ENCODE measurements at places on chromosomes 13 and 19.

GRCh38 chr13:20369886-20370361, 137.8 kb upstream of the GJB6 start:
- no peak for DNase-seq

DNA sequence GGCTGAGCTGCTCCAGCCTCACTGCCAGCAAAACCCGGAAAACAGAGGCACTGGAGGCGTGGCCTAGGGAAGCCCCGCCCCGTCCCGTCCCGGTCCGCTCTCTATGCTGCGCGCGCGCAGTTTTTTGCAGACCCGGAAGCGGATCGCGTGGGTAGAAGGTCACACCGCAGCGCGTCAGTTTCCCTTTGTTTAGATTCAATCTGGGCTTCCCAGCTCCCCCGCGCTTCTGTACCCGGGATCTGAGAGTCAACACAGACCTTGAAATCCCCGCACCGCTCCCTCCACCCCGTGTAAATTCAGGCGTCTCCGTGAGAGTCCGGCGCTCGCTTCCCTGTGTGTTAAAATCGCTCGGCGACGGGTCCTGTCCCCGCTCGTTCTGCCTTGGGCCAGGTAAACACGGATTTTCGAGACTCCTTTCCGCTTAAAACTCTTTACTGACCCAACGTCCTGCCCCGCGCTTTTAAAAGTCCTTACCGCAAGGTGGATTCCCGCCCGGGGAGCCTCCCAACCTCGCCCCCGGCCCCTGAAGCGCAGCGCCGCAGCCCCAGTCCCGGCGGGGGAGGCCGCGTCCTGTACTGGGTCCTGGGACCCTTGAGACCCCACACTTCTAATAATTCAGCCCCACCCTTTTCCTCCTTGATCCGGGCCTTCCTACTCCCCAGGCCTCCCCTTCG, at the start of gene ZNF610:
Gene ZNF610 (plus strand): TSS at position 127 of the 674 bp plus-strand sequence. CDS start 12,930 bp downstream, outside the sequence.
- DNase-seq: peak; percentile 78

GRCh38 chr19:52691737-52692136, 43.1 kb downstream of the ZNF611 start:
- DNase-seq: no peak

DNA sequence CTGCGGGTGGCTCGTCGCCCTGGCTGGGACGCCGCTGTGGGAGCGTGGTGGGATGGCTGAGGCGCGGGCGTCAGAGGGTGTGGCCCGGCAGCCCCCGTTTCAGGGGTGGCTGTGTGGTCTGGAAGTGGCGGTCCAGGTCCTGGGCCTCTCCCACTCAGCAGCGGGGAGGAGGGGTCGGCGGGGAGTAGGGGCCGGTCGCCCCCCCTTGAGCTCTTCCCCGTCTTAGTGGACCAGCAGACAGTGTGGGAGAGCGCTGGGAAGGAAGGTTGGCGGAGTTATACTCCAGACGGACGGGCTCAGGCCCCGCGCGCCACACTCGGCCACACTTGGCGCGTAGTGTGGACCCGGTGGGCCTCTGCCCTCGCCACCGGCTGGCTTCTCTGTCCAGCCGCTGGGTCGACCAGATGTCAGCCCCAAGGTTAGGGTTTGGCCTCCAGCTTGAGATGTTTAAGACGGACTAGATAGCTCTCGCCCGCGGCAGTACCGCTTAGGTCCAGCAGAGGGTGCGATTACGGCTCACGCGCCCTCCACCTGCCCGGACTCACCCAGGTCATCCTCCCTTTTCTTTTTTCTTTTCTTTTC, 21.7 kb upstream of the ZNF429 start:
- peak; percentile 16 for DNase-seq

- DNase-seq: no peak
Observed at GRCh38 chr13:99704390-99704789, 203.1 kb downstream of the TM9SF2 start.

- no peak for DNase-seq
Observed at GRCh38 chr13:111210544-111211469, 95.7 kb downstream of the ARHGEF7 start.

- DNase-seq: no peak
Observed at GRCh38 chr13:96836733-96837132, 157.5 kb downstream of the OXGR1 start.

DNA sequence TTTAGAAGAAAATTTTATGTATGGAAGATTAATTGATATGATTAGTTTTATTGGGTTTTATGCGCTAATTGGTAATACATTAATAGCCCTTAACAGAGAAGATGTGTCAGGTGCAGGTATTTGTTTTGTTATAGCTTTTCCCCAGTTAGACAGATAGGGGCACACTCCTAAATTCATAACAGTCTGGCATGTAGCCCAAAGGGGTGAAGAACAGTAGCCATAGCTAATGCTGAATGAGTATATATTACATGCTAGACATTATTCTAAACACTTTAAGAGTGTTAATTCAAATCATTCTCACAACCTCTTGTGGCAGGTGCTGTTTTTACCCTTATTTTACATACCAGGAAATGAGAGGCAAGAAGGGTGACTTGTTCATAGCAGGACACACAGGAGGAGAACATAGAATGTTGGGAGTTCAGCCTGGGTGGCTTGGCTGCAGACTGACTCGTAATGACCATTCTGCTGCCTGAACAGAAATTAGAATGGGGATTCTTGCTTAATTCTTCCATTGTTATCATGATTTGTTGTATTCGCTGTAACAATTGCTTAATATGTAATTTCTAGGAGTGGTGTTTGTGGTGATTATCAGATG, 20.1 kb downstream of the PCCA start:
- no peak for DNase-seq

GRCh38 chr13:113748101-113748861, 10.7 kb upstream of the TMEM255B start:
- no peak for DNase-seq

DNA sequence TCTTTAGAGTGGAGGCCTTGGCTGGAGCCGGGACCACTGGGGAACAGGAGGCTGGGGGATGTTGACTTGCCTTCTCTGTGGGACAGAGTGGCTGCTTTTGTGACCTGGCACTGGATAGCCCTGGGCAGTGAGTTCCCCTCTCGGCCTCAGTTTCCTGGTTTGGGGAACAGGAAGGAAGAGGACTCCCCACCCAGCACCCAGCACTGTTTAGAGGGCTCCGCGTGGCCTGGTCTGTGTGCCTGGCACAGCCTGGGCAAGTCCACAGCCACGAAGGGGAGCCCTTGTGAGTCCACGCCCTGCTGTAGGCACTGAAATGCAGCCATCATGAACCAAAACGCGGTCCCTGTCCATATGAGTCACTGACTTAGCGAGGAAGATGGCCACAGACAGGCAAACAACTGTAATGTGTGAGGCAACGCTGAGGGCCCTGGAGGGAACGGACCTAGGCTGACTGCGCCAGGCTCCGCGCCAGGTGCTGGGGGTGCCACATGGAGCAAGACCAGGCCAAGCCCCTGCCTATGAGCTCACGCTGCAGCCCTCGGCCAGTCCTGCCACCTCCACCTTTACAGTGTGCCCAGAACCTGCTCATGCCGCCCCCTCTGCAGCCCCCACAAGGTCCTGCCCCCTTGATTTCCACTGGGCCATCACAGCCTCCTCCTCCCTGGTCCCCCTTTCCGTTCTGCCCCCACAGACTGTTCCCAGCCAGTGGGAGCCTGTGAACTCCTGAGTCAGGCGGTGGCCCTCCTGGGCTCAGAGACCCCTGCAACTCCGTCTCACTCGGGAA, 35.5 kb downstream of the PAK4 start:
- DNase-seq: no peak

DNA sequence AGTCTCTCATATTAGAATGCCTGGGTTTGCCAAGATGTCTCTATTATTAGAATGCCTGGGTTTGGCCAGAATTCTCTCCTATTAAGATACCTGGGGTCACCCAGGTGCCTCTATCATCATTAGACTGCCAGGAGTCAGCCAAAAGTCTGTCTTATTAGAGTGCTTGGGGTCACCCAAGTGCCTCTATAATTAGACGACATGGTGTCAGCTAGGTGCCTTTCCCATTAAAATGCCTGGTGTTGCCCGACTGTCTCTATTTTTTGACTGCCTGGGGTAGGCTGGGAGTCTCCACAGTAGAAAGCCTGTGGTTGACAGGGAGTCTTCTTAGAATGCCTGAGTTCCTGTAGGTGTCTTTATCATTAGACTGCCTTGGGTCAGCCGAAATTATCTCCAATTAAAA, 1536.6 kb downstream of the UQCRFS1 start:
- DNase-seq: no peak

DNA sequence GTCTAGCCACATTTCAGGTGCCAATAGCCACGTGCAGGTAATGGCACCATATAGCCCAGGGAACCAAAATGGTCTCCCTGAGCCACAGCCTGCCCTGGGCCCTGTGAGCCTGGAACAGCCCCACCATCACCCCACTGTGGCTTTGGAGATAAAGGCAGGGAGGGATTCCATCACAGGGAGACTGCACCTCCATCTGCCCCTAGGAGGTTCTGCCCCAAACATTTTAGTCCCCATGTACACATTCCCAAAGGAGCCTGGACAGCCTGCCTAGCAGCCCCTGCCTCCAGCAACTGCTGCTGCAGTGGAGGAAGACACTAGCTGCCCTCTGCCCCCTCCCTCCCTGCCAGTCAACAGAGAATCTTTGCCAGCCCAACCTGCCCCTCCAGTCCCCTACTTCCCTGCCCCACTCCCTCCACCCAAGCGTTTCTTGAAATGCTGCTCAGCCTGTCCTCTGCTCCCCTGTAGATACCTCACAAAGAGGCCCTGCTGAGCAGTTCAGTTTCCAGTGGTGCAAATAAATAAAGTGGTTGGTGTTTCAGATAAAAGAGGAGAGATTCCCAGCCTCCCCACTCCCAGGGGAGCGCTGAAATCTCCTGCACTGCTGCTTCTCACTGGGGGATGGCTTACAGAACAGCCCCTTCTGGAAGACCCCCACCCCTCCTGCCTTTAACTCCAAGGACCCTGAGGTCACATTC, 921.8 kb downstream of the UQCRFS1 start:
- DNase-seq: no peak

DNA sequence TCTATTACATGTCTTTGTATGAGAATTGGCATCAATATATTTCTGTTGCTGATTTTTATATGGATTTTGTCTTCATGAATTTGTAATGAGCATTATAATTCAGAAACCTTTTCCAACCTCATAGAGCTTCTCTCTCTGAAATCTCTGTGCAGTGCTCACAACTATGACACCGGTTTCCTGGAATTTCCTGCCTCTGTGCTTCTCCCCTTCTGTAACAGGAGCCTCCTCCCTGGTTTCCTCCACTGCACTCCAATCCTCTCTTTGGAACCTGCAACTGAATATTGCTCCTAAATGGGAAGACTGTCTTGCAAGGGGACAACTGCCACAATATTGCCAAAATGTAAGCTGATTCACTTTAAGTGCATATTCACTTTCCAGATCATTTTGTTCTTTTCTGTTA, 1147.9 kb downstream of the UQCRFS1 start:
- no peak for DNase-seq

DNA sequence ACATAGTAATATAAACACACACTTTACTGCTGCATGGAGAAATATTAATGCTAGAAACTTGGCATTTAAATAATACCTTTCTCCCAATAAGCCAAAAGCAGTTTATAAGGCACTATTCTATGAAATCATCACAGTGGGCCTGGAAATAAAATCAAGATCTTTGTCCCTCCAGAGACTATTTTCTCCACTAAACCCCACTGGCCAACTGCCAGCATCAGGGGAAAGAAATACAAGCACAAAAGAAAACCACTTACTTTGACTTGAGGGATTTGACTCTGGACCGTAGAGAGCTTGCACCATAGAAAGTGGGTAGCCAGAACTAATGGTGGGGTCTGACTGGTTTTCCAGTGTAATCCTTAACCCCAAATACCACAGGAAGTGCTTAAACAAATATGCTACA, 71.9 kb downstream of the DCLK1 start:
- DNase-seq: no peak

- no peak for DNase-seq
Observed at GRCh38 chr13:30133554-30133912, 173.8 kb downstream of the KATNAL1 start.

GRCh38 chr13:102589301-102589822, 7.4 kb upstream of the TPP2 start:
- no peak for DNase-seq

DNA sequence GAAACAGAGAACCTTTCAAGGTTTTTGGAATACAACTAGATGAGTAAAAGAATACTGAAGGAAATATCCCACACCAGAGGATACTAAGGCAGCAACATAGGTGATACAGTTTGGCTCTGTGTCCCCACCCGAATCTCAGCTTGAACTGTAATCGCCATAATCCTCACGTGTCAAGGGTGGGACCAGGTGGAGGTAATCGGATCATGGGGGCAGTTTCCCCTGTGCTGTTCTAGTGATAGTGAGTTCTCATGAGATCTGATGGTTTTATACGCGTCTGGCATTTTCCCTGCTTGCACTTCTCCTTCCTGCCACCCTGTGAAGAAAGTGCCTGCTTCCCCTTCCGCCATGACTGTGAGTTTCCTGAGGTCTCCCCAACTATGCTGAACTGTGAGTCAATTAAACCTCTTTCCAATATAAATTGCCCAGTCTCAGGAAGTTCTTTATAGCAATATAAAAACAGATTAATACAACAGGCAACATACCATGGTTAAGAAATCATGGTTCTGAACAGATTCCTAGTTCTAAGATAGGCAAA, 97.0 kb downstream of the ABCC4 start:
- DNase-seq: no peak

- no peak for DNase-seq
Observed at GRCh38 chr13:29077051-29077813, 257.1 kb downstream of the MTUS2 start.

DNA sequence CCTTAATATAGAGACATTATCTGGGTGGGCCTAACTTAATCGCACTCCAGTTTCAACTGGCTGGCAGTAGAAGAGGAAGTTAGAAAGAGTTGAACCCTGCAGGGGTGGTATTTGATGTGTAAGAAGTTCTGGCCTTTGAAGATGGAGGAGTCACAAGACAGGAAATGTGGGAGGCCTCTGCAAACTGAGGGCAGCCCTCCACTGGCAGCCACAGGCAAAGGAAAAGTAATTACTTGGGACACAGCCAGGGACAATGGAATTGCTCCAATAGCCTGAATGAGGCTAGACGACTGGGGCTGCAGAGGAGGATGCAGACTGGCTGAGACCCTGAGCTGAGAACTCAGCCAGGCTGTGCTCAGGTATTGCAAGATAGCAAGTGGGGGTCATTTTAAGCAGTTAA, 703.3 kb upstream of the ARGLU1 start:
- no peak for DNase-seq

- DNase-seq: no peak
Observed at GRCh38 chr13:21620861-21621260, 16.9 kb upstream of the MICU2 start.

GRCh38 chr13:23770428-23770827, 118.8 kb downstream of the MIPEP start:
- no peak for DNase-seq

- DNase-seq: no peak
Observed at GRCh38 chr19:53871454-53871853, 3.8 kb downstream of the MYADM start.

GRCh38 chr13:82330499-82330898, 1551.8 kb downstream of the SLITRK1 start:
- no peak for DNase-seq

- no peak for DNase-seq
Observed at GRCh38 chr13:66576381-66576780, 653.8 kb downstream of the PCDH9 start.

GRCh38 chr13:21077076-21077787, 15.8 kb upstream of the LATS2 start:
- DNase-seq: no peak

GRCh38 chr13:75739244-75739868, 103.2 kb downstream of the LMO7 start:
- DNase-seq: no peak
